Glomerular endothelial cell (primary cell): ENCODE measurements at places on chromosomes 3 and 15. TPM values are rescaled to one million over a fixed set of nuclear protein-coding genes. Genes with fewer than 3 reads are reported as not detected.

Gene RPN1
- 311 and 371 TPM in 2 replicates for total RNA-seq

Gene CISH
- 1.9 and 2.5 TPM in 2 replicates for total RNA-seq

Gene MED12L
- 0.05 and 0.29 TPM in 2 replicates for total RNA-seq

Gene CCR9
- total RNA-seq, result not detected in 2 replicates

Gene ARPP21
- not detected in 2 replicates for total RNA-seq

Gene NAALADL2
- 0.19 and 1.3 TPM in 2 replicates for total RNA-seq

Gene RASL12
- total RNA-seq, result not detected in 2 replicates

Gene LMAN1L
- 0.64 TPM in 1 of 2 replicates, not detected in the other for total RNA-seq

Gene NAA50
- total RNA-seq, result 121 and 122 TPM in 2 replicates

Gene CFAP100
- not detected in 2 replicates for total RNA-seq

Gene CLDN1
- total RNA-seq, result 18.1 and 63.1 TPM in 2 replicates

Gene GP9
- not detected in 2 replicates for total RNA-seq

Gene ANKRD63
- 0.18 TPM in 1 of 2 replicates, not detected in the other for total RNA-seq

Gene C3orf62
- total RNA-seq, result 2.3 and 5.8 TPM in 2 replicates

Gene GOLIM4
- 51.1 and 66.9 TPM in 2 replicates for total RNA-seq

Gene RTP1
- not detected in 2 replicates for total RNA-seq

Gene CAND2
- total RNA-seq, result 2.6 and 3.7 TPM in 2 replicates

Gene PIGZ
- 10.6 and 10.9 TPM in 2 replicates for total RNA-seq

Gene SLC2A2
- not detected in 2 replicates for total RNA-seq

Gene ATP2C1
- 70.8 and 84.8 TPM in 2 replicates for total RNA-seq

Gene NGLY1
- 22.2 and 25.6 TPM in 2 replicates for total RNA-seq

Gene SHC4
- total RNA-seq, result 1.1 and 2.8 TPM in 2 replicates

Gene ALDH1L1
- not detected in 2 replicates for total RNA-seq

Gene CHDH
- 0.06 and 0.82 TPM in 2 replicates for total RNA-seq

Gene GOLGA8T
- 0.23 TPM in 1 of 2 replicates, not detected in the other for total RNA-seq

Gene SLC28A1
- total RNA-seq, result not detected in 2 replicates

Gene MUC4
- 0.12 TPM in 1 of 2 replicates, not detected in the other for total RNA-seq

Gene STRIT1
- not detected in 2 replicates for total RNA-seq

Gene CYP1A2
- total RNA-seq, result not detected in 2 replicates

Gene ADCY5
- total RNA-seq, result not detected in 2 replicates

Gene STAB1
- 277 and 404 TPM in 2 replicates for total RNA-seq

Gene CRYGS
- 3.3 and 4.5 TPM in 2 replicates for total RNA-seq

Gene TUBGCP5
- total RNA-seq, result 12.8 and 14.7 TPM in 2 replicates
